ENCODE measurements at places on chromosomes 3 and 15. TPM values are rescaled to one million over a fixed set of nuclear protein-coding genes. Genes with fewer than 3 reads are reported as not detected.

DNA sequence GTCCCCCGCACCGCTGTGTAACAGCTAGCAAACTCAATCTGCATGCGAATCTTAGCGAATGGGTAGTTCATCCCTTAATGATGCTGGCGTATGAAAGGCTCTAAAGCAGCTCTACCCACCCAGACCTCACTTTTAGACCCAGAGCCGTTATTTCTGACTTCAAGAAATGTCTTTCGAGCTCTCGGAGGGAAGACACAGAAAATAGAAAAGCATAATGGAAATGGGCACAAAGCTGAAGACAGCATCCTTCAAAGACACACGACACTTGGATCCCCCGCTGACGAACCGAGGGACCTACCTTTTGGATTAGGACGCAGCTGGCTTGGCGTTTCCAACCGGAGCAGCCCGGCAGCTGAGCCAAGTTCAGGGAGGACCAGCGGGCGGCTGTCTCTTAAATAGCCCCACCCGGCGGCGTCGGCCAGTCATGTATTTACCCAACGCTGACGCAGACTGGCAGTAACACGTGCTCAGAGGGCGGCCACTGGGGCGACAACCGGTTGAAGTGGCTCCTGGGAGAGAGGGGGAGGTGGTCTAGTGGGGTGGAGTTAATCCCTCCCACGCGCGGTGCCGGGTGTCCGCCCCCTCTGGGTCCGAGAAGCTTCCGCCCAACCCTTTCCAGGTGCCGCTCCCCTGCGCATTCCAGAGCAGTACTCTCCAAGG, 1.5 kb downstream of the CCK start:
- DNase-seq, result peak; percentile 59

Gene HYAL1
- total RNA-seq, result 1.4 TPM

Gene NR2E3
- total RNA-seq, result not detected

Gene MYO5A
- total RNA-seq, result 14.5 TPM
